ENCODE measurements at places on chromosomes 1 and 21.

DNA sequence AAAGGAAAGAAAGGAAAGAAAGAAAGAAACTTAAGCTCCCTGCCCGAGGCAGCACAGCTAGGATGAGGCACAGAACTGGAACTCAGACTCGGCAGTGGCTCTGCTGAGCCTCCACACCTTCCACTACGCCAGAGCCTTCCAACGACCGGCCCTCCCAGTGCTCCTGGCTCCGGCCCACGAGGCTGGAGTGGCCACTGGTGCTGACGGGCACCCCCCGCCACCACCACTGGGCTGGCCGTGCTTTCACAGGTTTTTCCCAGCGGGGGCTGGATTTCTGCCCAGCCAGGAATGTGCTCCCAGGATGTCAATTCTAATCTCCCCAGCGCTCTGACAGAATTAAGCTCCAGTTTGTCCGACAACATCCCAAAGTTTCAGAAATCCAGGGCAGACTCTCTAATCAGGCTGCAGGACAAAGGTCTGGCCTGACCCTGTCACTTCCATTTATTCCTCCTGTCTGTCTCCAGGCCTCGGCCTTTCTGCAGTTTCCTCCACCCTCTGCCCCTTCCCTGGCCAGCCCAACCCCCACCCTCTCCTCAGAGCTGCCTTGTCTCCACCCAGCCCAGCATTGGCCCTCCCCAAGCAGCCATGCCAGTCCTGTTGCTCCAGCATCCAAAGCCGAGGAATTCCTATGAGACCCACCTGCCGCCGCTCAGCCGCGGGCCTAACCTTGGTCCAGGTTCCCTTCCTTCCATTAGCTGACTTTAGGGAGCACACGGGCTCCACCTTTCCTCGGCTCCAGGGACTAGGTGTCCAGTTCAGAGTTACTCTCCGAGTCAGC lies 81.9 kb downstream of the CASZ1 start:
- no peak for DNase-seq

DNA sequence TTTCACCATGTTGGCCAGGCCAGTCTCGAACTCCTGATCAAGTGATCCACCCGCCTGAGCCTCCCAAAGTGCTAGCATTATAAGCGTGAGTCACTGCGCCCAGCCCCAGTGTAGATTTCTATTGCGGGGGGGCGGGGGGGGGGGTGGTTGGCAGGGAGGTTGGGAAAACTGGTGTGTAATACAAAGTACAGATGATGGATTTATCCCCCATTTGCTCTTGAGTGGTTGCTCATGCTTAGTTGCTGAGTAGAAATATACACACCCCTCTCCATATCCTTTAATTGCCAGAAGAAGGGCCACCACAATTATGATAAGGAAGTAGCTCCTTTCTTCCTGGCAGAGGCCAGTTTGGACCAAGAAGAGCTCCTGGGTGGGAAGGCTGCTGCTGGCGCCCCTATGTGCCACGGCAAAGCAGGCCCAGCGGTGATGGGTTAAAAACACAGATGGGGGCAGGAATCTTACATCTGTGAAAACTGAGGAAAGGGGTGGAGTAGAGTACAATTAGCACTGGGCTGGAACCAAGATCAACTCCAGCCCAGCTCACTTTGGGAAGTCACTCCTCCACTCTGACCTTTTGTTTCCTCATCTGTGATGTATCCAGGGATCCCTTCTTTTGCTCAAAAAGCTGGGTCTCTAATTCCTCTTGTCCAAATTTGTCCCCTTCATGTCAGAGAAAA lies 55.2 kb downstream of the MRPL37 start:
- no peak for DNase-seq

- no peak for DNase-seq
Measured at GRCh38 chr1:200343874-200344273, 66.0 kb downstream of the ZNF281 start.

DNA sequence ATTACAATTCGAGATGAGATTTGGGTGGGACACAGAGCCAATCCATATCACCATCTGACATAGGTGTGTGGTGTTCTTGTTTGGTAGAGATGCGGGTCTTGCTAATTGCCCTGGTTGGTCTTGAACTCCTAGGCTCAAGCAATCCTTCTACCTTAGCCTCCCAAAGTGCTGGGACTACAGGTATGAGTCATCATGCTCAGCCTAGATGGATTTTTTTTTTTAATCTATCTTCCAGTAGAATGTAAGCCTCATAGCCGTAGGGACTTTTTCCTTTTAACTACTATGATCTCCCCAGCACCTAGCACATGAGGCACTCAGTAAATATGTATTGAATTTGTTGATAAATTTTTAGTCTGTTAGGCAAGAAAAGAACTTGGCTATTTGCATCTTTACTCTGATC lies 94.6 kb upstream of the TENT5C start:
- no peak for DNase-seq

- no peak for DNase-seq
Measured at GRCh38 chr1:24850328-24850920, 79.7 kb downstream of the RUNX3 start.

All from hematopoietic multipotent progenitor cell treated with erythropoietin and hydrocortisone succinate and interleukin-3 and kit ligand, for 4 days (in vitro differentiated cells).